ENCODE measurements at places on chromosomes 11 and 22. TPM values are rescaled to one million over a fixed set of nuclear protein-coding genes. Genes with fewer than 3 reads are reported as not detected.

The POLA2 gene
- 21.0 TPM for total RNA-seq

The ST14 gene
- total RNA-seq: 13.7 TPM

The CHST1 gene
- 0.80 TPM for total RNA-seq

The CYB5R2 gene
- total RNA-seq: 0.85 TPM

The APOA5 gene
- 0.05 TPM for total RNA-seq

The OR5B21 gene
- not detected for total RNA-seq

The TTLL1 gene
- total RNA-seq: 10.2 TPM

The MIAT gene
- total RNA-seq: 1.1 TPM

The SHANK2 gene
- 0.14 TPM for total RNA-seq

The SORL1 gene
- 23.8 TPM for total RNA-seq

The SCUBE2 gene
- total RNA-seq: 2.1 TPM

The POU2AF3 gene
- 2.7 TPM for total RNA-seq

The PGA5 gene
- total RNA-seq: 0.19 TPM

The SCN3B gene
- total RNA-seq: 0.14 TPM

The GSTT2 gene
- not detected for total RNA-seq

The L3MBTL2 gene
- total RNA-seq: 19.9 TPM

The FGF4 gene
- 0.09 TPM for total RNA-seq

The MOV10L1 gene
- total RNA-seq: 0.14 TPM

The HSCB gene
- total RNA-seq: 9.3 TPM

The ADAMTS15 gene
- 1.8 TPM for total RNA-seq

The OR10G4 gene
- not detected for total RNA-seq

The CRYBB2 gene
- not detected for total RNA-seq

The TREH gene
- not detected for total RNA-seq

The PHF21B gene
- total RNA-seq: 0.52 TPM

The C11orf91 gene
- total RNA-seq: not detected

The RFPL1 gene
- total RNA-seq: 0.05 TPM

The JAML gene
- 58.8 TPM for total RNA-seq

The TSPAN18 gene
- total RNA-seq: 2.2 TPM

The ACTN3 gene
- total RNA-seq: 0.05 TPM

The SERPING1 gene
- 9.8 TPM for total RNA-seq

The ADORA2A gene
- 77.4 TPM for total RNA-seq

The C1QTNF5 gene
- total RNA-seq: 4.2 TPM

The MYRF gene
- total RNA-seq: 0.09 TPM

The SF3A1 gene
- total RNA-seq: 26.9 TPM

The RAB3IL1 gene
- 3.6 TPM for total RNA-seq

The SEPTIN3 gene
- 0.90 TPM for total RNA-seq

The CADM1 gene
- 26.3 TPM for total RNA-seq

The SERHL2 gene
- total RNA-seq: 2.4 TPM

The HORMAD2 gene
- 0.09 TPM for total RNA-seq

The CHRNA10 gene
- total RNA-seq: 0.76 TPM

The CHADL gene
- total RNA-seq: 1.7 TPM

The RASGRP2 gene
- total RNA-seq: 38.1 TPM

The IFITM10 gene
- total RNA-seq: 0.14 TPM

The CD44 gene
- total RNA-seq: 51.1 TPM

The TIMM10 gene
- total RNA-seq: 46.3 TPM

The NLRP6 gene
- total RNA-seq: 0.90 TPM

The GAL3ST3 gene
- total RNA-seq: 0.42 TPM

The VPS37C gene
- 3.5 TPM for total RNA-seq
